ENCODE measurements at places on chromosomes 12 and 14. TPM values are rescaled to one million over a fixed set of nuclear protein-coding genes. Genes with fewer than 3 reads are reported as not detected.

Gene MANSC1
- 10.5 TPM for total RNA-seq

Gene DHRS1
- 19.7 TPM for total RNA-seq

Gene CHGA
- not detected for total RNA-seq

Gene CBX5
- 18.3 TPM for total RNA-seq

Gene GDF3
- total RNA-seq = not detected

Gene PLBD2
- total RNA-seq = 11.8 TPM

Gene OVCH1
- not detected for total RNA-seq

Gene RNASE7
- total RNA-seq = not detected

Gene GPR135
- total RNA-seq = 0.83 TPM

Gene TROAP
- 71.4 TPM for total RNA-seq

Gene NPAS3
- not detected for total RNA-seq

Gene KRT74
- not detected for total RNA-seq

Gene AKAP5
- total RNA-seq = 0.10 TPM

Gene INHBC
- not detected for total RNA-seq

Gene OTOGL
- total RNA-seq = 0.18 TPM

Gene RNASE2
- not detected for total RNA-seq

Gene GPR68
- total RNA-seq = not detected

Gene EXOC3L4
- 3.9 TPM for total RNA-seq

Gene FAIM2
- 0.58 TPM for total RNA-seq

Gene DAAM1
- 2.6 TPM for total RNA-seq

Gene ANO4
- total RNA-seq = not detected

Gene RACGAP1
- total RNA-seq = 55.9 TPM

Gene BEGAIN
- total RNA-seq = 1.5 TPM

Gene CD69
- not detected for total RNA-seq

Gene FOXG1
- total RNA-seq = not detected

Gene FGF23
- total RNA-seq = not detected

Gene PRPH
- total RNA-seq = not detected

Gene TBX3
- 15.6 TPM for total RNA-seq

Gene ATF7
- total RNA-seq = 7.5 TPM

Gene INSM2
- total RNA-seq = 0.08 TPM
